HepG2 (cell line): ENCODE measurements at places on chromosomes 5 and 9. TPM values are rescaled to one million over a fixed set of nuclear protein-coding genes. Genes with fewer than 3 reads are reported as not detected.

The TNC gene
- total RNA-seq, result not detected in 2 replicates

The LTC4S gene
- total RNA-seq, result 0.35 TPM in 1 of 2 replicates, not detected in the other

The DMRTA1 gene
- total RNA-seq, result 0.07 and 0.13 TPM in 2 replicates

- DNase-seq, result no peak
Observed at GRCh38 chr9:17623965-17624364, 45.1 kb downstream of the SH3GL2 start.

DNA sequence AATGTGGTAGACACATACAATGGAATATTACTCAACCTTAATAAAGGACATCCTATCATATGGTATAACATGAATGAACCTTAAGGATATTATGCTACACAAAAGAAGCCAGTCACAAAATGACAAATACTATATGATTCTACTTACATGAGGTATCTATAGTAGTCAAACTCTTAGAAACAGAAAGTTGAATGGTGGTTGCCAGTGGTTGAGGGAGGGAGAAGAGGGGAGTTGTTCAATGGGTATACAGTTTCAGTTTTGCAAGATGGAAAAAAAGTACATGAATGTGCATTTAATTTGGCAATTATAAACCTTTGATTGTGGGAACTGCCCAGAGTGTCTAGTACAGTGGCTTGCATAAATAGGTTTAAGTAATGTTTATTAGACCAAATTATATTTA is 473.3 kb upstream of the ZNF608 start:
- no peak for DNase-seq

DNA sequence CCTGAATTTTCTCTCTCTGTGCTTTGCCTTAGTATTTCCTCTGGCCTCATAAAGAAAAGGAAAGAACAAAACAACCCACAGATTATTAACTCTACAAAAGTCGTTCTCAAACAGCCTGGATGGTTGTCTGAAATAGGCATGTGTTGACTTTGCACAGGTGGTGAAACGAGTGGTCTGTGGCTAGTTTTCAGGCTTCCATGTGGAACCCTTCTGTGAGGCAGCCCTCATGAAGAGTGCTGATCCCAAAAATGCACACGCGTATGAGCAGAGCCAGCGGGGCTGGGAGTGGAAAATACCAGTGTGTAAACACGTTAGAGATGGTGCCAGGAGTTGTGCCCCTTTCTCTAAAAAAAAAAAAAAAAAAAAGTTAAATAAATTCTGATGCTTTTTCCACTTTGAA is 4.9 kb upstream of the PSAT1 start:
- DNase-seq, result no peak

- DNase-seq, result peak; percentile 7
Observed at GRCh38 chr5:127290019-127290945, at the start of gene MEGF10. Gene MEGF10 (plus strand): TSS chr5:127290796. CDS start chr5:127331309, 40,513 bp downstream.

- no peak for DNase-seq
Observed at GRCh38 chr9:116712781-116713180, 25.7 kb downstream of the TRIM32 start.

GRCh38 chr9:20111173-20111843 is 322.5 kb upstream of the SLC24A2 start:
- DNase-seq, result no peak

DNA sequence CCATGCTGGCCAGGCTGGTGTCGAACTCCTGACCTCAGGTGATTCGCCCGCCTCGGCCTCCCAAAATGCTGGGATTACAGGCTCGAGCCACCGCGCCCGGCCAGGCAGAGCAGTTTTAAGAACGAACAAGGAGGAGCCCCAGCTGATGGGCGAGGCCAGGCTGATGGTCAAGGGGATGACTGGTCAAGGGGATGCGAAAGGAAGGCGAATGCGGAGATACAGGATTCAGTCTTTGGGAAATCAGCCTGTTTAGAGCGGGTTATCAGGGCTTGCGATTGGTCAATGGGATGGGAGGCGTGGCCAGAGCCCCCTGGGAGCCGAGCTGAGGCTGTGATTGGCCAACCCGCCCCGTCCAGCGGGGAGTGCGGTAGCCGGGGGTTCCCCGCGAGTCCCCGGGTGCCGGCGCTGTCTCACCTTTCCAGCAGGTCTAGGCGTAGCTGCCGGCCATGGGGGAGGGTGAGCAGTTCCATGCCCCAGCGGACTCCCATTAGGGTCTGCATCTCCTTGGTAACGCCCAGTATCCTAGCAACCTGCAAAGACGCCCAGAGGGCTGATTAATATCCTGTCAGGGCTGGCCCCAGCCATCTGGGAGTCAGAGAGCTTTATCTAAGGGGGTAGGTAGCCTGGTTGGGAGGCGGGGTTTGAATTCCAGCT is 7.5 kb upstream of the TOR2A start:
- no peak for DNase-seq

DNA sequence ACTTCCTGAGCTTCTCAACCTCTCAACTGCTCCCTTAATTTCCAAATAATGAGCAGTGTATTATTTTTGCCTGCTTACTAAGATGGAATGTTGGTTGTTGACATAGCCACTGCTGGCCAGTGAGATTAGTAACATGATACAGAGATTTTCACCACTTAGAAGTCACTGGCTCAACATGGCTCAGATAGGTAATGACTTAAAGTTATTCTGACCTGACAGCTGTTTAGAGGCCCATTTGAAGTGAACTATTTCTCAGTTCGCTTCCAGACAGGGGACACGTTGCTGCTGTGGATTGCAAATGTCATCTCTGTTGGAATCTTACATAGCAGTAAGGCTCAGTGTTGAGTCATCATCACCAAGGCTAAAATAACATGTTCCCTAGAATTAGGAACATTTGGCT is 490.2 kb downstream of the TLE4 start:
- no peak for DNase-seq

- DNase-seq, result no peak
Observed at GRCh38 chr9:17453751-17454150, 125.1 kb upstream of the SH3GL2 start.

GRCh38 chr9:35856206-35856605 is 14.0 kb downstream of the OR13J1 start:
- DNase-seq, result no peak

GRCh38 chr9:123329329-123329955 is 26.6 kb upstream of the CRB2 start:
- DNase-seq, result peak; percentile 39

DNA sequence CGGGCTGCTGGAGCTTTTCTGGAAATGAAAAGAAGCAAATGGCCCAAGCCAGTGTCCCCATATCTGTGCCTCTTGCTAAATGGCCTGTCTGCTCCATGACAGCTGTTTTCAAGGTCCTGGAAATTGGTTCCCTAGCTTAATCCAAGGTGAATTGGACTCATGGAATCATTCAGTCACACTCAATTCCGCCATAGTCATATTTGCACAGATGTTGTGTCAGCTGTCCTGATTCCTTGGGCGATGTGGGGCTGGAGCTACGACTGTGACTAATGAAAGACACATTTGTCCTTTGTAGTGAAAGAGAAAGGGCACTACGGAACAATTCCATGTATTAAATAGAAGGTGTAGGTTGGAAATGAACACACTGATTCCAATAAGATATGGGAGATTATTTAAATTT is 102.9 kb upstream of the MEGF10 start:
- no peak for DNase-seq
